ENCODE measurements at places on chromosomes 3 and 15.

DNA sequence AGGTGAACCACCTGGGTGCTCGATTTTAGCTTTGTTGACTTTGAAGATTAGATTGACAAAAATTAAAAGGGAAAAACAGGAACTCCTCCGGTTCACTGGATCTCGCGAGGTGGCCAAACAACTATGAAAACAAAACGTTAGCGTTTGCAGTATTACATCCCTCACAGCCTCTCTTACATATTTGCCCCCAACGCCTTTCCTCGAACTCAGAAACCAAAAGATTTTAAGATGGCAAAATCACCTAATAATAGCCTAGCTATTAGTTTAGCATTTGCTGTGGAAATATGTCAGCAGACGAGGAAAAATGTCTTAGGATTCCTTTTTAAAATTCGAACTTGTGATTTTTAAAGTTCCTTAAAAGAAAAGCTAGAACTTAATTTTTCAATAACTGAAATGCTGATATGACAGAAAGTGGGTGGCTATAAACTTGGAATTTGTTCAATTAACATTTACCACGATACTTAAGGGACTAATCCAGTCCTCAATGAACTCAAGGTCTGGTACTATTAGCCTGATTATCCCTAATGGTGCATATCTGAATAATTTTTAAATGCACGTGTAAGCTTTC lies 491 bp upstream of the SENP7 start:
- DNase-seq = no peak

DNA sequence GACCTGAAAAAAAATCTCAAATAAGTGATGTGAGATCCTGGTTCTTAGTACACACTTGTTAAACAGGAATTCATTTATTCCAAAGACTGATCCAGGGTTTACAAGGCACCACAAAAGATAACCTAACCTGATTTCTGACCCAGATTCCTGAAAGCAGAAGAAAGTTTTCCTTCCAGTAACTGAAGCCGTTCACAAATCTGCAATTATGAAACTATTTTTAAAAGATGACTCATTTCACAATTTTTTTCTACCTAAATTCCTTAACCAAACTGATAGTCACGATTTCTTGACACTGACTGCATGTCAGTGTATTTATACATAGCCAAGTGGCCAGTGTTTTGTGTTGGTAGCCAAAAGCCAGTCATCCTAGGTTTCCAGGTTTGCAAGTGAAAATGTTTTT lies 17.1 kb downstream of the SLC9A9 start:
- no peak for DNase-seq

- no peak for DNase-seq
Measured at GRCh38 chr15:25771338-25771706, 91.8 kb downstream of the ATP10A start.

- DNase-seq = no peak
Measured at GRCh38 chr15:43105077-43105736, 631 bp downstream of the UBR1 start.

DNA sequence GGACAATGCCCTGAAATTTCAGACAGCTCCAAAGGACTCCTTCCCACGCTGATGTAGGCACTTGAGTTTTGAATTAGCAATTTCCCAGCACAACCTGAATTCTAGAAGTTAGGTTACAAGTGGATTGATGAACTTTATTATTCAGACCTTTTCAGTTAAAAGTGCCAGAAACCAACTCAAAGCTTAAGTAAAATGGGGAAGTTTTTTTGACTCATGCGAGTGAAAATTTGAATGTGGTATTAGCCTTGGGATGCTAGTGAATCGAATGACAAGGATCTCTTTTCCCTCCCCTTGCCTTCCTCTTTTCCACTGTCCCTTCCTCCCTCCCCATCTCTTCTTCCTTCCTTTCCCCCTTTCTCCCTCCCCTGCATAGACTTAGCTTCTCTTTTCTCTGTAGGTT lies 295.1 kb upstream of the PROK2 start:
- no peak for DNase-seq

DNA sequence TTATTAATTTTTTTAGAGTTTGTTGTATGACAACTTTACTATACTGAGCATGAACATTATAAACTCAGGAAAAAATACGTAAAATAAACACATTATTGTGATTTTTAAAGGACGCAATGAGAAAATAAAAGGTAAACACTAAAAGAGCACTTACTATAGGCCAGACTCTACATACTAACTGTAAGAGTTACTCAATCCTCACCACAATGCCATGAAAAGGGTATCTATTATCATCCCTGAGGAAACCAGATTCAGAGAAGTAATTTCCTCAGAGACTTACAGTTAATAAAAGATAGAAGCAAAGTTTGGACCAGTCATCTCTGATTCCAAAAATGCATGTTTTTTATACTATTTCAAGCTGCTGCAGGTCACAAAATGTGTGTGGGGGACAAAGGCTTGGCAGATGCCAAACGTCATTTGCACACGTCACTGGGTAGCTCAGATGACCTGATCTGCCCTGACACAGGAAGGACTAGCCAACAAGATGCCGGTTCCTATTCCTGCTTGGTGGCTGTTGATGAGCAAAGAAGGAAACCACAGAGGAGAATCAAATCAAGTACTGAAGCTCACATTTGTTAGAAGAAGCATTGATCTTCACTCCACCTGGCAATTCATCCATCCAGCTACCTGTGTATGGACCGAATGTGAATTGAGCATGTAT lies 42.3 kb downstream of the KLHL6 start:
- peak; percentile 62 for DNase-seq

DNA sequence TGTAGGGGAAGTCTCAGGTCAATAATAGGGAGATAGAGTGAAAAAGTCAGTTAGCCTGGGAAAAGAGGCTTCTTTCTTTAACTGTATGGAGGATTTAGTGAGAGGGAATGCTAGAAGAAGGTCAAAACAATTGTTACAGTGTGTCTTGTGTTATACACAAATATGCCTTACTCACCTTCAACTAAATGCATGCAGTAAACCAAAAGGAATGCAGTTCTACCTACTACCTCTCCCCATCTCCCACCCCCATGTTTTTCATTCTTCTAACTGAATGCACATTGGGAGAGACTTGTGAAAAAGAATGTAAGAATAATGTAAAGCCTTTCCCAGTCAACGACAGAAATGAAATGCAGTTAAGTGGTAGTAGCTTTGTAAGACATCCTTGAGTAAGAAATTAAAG lies 33.8 kb downstream of the CCDC66 start:
- no peak for DNase-seq

DNA sequence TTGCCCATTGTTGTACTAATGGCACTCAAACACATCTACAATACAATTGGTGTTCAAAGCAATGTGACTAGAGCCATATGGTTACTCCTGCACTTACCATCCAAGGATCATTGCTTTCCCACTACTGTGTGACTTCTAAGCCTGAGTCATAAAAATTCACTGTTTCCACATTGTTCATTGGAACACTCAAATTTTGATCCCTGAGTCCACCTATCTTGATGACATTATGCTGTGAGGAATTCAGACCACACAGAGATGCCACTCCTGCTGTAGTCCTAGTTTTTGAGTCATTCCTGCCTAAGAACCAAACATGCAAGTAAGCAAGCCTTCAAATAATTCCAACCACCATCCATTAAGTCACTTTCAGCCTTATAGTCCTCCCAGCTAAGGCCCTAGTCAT lies 176.2 kb downstream of the EFHB start:
- DNase-seq = no peak

DNA sequence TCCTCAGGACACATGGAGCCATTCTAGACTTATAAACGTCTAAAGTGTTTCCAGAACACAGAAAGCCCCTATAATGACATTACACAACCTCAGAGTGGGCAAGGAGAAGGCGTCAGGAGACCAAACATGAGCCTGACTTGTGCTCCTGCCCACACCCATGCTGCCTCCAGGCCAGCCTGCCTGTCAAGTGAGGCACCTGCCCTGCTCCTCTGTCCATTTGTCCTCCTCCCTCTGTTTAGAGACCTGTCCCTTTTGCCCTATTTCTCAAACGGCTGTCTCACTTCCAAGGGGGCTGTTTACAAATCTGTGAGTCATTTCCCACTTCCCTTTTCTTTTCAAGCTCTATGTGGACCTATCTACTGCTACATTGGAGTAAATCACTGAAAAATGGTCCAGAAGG lies 21.0 kb downstream of the ZDHHC3 start:
- no peak for DNase-seq

Measured in CD4-positive, alpha-beta T cell treated with Interleukin-4 for 1 hour (primary cell).